ENCODE measurements at places on chromosomes 6 and 20. TPM values are rescaled to one million over a fixed set of nuclear protein-coding genes. Genes with fewer than 3 reads are reported as not detected.

DNA sequence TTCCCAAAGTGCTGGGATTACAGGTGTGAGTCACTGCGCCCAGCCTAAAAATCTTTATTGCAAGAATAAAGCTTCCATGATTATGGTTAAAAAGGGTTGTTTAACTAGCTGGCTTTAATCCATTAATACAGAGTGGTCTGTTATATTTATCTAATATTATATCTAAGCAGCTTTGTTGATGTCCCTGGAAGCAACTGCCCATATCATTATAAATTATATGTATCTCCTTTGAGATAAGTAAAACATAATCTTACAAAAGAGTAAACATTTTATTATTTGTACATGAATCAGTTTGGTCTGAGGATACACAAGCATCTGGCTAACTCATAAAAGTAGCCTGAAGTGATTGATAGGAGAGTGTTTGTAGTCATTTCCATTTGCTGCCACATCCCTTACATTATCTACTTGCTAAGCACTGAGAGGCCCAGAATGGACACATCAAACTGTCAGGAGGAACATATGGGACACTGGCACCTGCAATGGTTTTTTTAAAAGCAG is 46.9 kb downstream of the TRAF3IP2 start:
- no peak overlapping the region for H3K4me3 ChIP-seq
- H3K36me3 ChIP-seq, result peaks cover 6% of the 10 kb centered on the region
- DNase-seq, result no peak
- peaks cover 9% of the 10 kb centered on the region for H3K4me1 ChIP-seq
- H3K27ac ChIP-seq, result no peak overlapping the region
- H3K27me3 ChIP-seq, result no peaks in the 10 kb centered on the region

- H3K27ac ChIP-seq, result peak overlapping the region; percentile 96
- no peaks in the 10 kb centered on the region for H3K27me3 ChIP-seq
- peak; percentile 23 for DNase-seq
Observed at GRCh38 chr6:110814102-110815014, 911 bp downstream of the CDK19 start.

DNA sequence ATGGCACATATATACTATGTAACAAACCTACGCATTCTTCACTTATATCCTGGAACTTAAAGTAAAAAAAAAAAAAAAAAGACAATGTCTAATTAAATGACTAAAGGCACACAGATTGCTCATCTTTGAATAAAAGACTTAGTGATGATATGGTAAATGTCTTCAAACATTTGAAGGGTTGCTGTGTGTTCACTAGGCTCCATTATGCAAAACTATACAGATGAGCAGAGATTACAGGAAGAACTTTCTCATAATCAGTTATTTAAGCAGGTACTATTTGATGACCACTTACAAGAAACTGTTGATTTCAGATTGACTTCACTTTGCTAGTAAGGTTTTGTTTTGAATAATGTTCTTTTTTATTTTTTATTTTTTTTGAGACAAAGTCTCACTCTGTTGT is 34.4 kb downstream of the DNAH8 start:
- no peaks in the 10 kb centered on the region for H3K4me1 ChIP-seq
- no peak overlapping the region for H3K27ac ChIP-seq
- DNase-seq, result no peak

GRCh38 chr6:3961581-3962215 is 112.5 kb downstream of the FAM50B start:
- H3K27me3 ChIP-seq, result no peaks in the 10 kb centered on the region
- no peak overlapping the region for H3K4me3 ChIP-seq
- peak; percentile 44 for DNase-seq
- no peaks in the 10 kb centered on the region for H3K36me3 ChIP-seq

GRCh38 chr20:15011631-15012030 is 674.2 kb upstream of the FLRT3 start:
- no peaks in the 10 kb centered on the region for H3K4me1 ChIP-seq
- no peaks in the 10 kb centered on the region for H3K27me3 ChIP-seq
- no peak for DNase-seq

GRCh38 chr6:40349123-40349900 is 237.9 kb downstream of the LRFN2 start:
- DNase-seq, result peak; percentile 41
- no peak overlapping the region for H3K4me3 ChIP-seq
- H3K27me3 ChIP-seq, result no peaks in the 10 kb centered on the region
- H3K36me3 ChIP-seq, result no peaks in the 10 kb centered on the region
- H3K27ac ChIP-seq, result no peak overlapping the region
- peaks cover 29% of the 10 kb centered on the region for H3K4me1 ChIP-seq

- peaks cover 16% of the 10 kb centered on the region for H3K27me3 ChIP-seq
- DNase-seq, result no peak
- peak overlapping the region; percentile 70 for H3K4me3 ChIP-seq
- H3K36me3 ChIP-seq, result no peaks in the 10 kb centered on the region
Observed at GRCh38 chr20:36093804-36094145, 60.8 kb upstream of the EPB41L1 start.

DNA sequence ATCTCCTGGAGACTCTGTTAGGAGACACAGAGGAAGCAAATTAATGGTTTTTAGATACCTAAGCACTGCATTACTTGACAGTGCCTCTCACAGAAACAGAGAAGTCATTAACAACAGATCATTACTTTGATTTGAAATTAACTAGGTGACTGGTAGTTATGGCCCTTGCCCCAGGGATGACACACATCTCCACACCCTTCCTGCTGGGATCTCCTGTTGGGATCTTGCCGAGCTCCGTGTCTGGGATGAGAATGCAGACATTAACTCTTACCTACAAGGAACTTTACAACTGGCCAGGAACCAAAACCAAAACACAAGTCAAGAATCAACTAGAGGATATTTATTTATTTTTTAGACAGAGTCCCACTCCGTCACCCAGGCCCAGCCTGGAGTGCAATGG is 2.2 kb upstream of the PRELID3B start:
- no peaks in the 10 kb centered on the region for H3K4me1 ChIP-seq
- no peak overlapping the region for H3K27ac ChIP-seq
- no peak overlapping the region for H3K4me3 ChIP-seq
- H3K27me3 ChIP-seq, result no peaks in the 10 kb centered on the region

DNA sequence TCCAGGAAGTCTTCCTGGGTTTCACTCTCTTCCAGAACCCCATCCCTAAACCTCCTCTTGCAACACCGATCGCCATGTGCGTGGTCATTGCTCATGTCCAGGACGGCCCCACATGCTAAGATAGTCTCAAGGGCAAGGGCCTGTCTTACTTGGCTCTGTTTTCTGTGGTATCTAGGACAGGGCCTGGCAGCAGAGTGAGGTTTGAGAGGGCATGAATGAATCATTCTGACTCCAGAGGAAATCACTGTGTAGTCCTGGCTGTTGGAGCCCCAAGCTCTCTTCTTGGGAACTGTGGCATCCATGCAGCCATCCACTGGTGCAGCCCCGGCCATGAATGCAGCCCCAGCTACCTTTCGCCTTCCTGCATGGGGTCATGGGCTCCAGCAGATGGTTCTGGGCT is 12.4 kb downstream of the SIRPA start:
- H3K27me3 ChIP-seq, result no peaks in the 10 kb centered on the region
- H3K36me3 ChIP-seq, result no peaks in the 10 kb centered on the region
- no peak overlapping the region for H3K4me3 ChIP-seq
- no peak overlapping the region for H3K27ac ChIP-seq
- H3K4me1 ChIP-seq, result peaks cover 14% of the 10 kb centered on the region

- H3K27ac ChIP-seq, result no peak overlapping the region
- peaks cover 9% of the 10 kb centered on the region for H3K4me1 ChIP-seq
- peaks cover 5% of the 10 kb centered on the region for H3K27me3 ChIP-seq
- DNase-seq, result peak; percentile 12
- no peak overlapping the region for H3K4me3 ChIP-seq
Observed at GRCh38 chr6:41037107-41037900, 1.7 kb downstream of the UNC5CL start.

GRCh38 chr6:55319961-55320695 is 7.1 kb upstream of the GFRAL start:
- no peak for DNase-seq
- H3K27ac ChIP-seq, result no peak overlapping the region
- no peaks in the 10 kb centered on the region for H3K36me3 ChIP-seq
- no peaks in the 10 kb centered on the region for H3K27me3 ChIP-seq

DNA sequence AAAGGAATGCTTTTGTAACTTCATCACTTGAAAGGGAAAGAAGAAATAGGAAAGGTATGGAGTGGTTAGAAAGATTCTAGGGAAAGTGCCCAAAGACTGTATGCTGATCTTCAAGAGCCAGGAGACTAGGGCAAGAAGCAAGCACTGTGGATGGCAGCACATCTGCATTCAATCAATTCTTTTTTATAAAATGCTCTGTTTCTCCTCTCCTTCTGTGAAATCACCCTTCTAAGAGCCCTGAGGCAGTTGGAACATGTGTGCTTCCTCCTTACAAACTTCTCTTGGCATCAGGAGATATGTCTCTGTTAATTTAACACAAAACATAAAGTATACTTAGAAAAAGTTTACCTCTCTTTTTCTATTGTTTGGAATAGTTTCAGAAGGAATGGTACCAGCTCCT is 1162.2 kb upstream of the GJE1 start:
- no peaks in the 10 kb centered on the region for H3K36me3 ChIP-seq
- H3K27ac ChIP-seq, result no peak overlapping the region
- DNase-seq, result no peak
- H3K27me3 ChIP-seq, result no peaks in the 10 kb centered on the region
- H3K4me1 ChIP-seq, result no peaks in the 10 kb centered on the region
- H3K4me3 ChIP-seq, result no peak overlapping the region

GRCh38 chr6:38305995-38306681 is 333.6 kb downstream of the BTBD9 start:
- no peak for DNase-seq
- H3K27me3 ChIP-seq, result no peaks in the 10 kb centered on the region
- H3K27ac ChIP-seq, result no peak overlapping the region

GRCh38 chr20:33490934-33491656 is 1.2 kb downstream of the CBFA2T2 start:
- H3K27ac ChIP-seq, result peak overlapping the region; percentile 43
- DNase-seq, result no peak
- peak overlapping the region; percentile 85 for H3K4me3 ChIP-seq
- no peaks in the 10 kb centered on the region for H3K36me3 ChIP-seq
- peaks cover 4% of the 10 kb centered on the region for H3K4me1 ChIP-seq

DNA sequence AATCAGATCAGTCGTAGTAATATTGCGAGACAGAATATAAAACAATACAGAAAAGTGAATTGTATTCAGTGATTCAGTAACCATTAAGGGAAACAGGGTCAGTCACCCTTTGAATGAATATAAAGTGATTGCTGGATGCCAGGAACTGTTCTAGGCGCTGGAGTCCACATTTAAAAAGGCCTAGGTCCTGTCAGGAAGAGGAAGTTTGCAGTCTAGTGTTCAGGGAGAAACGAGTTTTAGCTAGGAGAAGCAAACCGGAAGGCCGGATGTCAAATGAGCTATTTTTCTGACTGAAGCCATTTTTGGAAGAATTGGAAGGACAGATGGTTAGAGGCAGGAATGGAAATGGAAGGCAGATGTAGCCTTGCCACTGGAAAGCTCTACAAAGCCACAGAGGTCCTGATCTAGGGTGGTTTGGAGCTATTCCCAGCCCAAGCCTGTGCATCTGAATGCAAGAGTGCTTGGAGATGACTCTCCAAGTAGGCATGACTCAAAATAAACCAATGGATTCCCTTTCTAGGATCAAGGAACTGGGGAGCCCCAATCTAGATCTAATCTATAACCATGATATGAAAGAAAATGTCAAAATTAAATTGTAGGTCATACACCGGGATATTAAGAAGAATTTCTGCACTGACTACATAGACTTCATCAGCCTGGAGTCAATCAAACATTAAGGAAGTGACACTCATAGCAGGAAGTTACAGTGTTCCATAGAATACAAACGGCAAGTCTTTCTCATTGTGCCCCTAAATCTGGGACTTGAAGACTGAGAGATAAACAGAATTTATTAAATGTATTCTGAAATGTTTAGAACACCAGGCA is 36.8 kb upstream of the CDKAL1 start:
- H3K4me1 ChIP-seq, result peaks cover 5% of the 10 kb centered on the region
- peak; percentile 93 for DNase-seq
- H3K36me3 ChIP-seq, result no peaks in the 10 kb centered on the region
- H3K4me3 ChIP-seq, result no peak overlapping the region
- no peaks in the 10 kb centered on the region for H3K27me3 ChIP-seq

DNA sequence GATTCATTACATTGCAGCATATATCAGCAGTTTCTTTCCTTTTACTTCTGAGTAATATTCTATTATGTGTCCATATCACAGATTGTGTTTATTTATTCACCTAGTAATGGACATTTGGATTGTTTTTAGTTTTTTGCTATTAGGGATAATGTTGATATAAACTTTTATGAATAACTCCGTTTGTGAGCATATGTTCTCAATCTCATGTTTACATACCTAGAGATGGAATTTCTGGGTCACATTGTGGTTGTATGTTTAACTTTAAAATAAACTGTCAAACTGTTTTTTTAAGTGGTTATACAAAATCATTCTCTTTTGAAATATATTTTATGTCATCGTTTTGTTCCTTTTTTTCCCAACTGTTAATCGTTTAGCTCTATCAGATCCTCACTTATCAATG is 311.6 kb downstream of the MMUT start:
- no peak overlapping the region for H3K4me3 ChIP-seq
- H3K36me3 ChIP-seq, result no peaks in the 10 kb centered on the region
- DNase-seq, result no peak
- no peak overlapping the region for H3K27ac ChIP-seq
- H3K4me1 ChIP-seq, result no peaks in the 10 kb centered on the region
- no peaks in the 10 kb centered on the region for H3K27me3 ChIP-seq

GRCh38 chr6:50913105-50913770 is 94.6 kb downstream of the TFAP2B start:
- no peak for DNase-seq
- H3K4me3 ChIP-seq, result no peak overlapping the region
- no peak overlapping the region for H3K27ac ChIP-seq

- no peak overlapping the region for H3K4me3 ChIP-seq
- H3K27ac ChIP-seq, result no peak overlapping the region
- peak; percentile 80 for DNase-seq
- H3K4me1 ChIP-seq, result peaks cover 10% of the 10 kb centered on the region
Observed at GRCh38 chr6:150761771-150762170, 103.7 kb upstream of the MTHFD1L start.

- H3K27ac ChIP-seq, result no peak overlapping the region
- H3K4me3 ChIP-seq, result no peak overlapping the region
- DNase-seq, result no peak
- no peaks in the 10 kb centered on the region for H3K4me1 ChIP-seq
- H3K27me3 ChIP-seq, result peaks cover 10% of the 10 kb centered on the region
Observed at GRCh38 chr20:61149636-61150035, 102.4 kb upstream of the CDH4 start.

The CRNKL1 gene
- total RNA-seq, result 20.2 TPM

The ZSCAN16 gene
- 2.5 TPM for total RNA-seq

The NKAPL gene
- not detected for total RNA-seq

The FOXQ1 gene
- 0.24 TPM for total RNA-seq

The DNAH8 gene
- not detected for total RNA-seq

The TIAM2 gene
- 23.6 TPM for total RNA-seq

The RIMS4 gene
- total RNA-seq, result 0.53 TPM

The SAMD10 gene
- 4.3 TPM for total RNA-seq

The MACROD2 gene
- total RNA-seq, result 2.4 TPM

The TRPC4AP gene
- total RNA-seq, result 92.6 TPM

The SNAP25 gene
- 3.9 TPM for total RNA-seq

Measured in astrocyte (in vitro differentiated cells and primary cell).